ENCODE measurements at places on chromosomes 16 and 17. TPM values are rescaled to one million over a fixed set of nuclear protein-coding genes. Genes with fewer than 3 reads are reported as not detected.

Gene TUFM
- total RNA-seq, result 250 TPM

Gene METTL2A
- total RNA-seq, result 15.3 TPM

Gene CTRB1
- total RNA-seq, result not detected

Gene SOST
- not detected for total RNA-seq

Gene MT3
- 3.7 TPM for total RNA-seq

Gene PRSS21
- not detected for total RNA-seq

Gene DHX58
- total RNA-seq, result 3.5 TPM

Gene CDK3
- 0.46 TPM for total RNA-seq

Gene VTN
- total RNA-seq, result 71.7 TPM

Gene PRR11
- total RNA-seq, result 11.4 TPM

Gene NPLOC4
- total RNA-seq, result 121 TPM

Gene NLRP1
- total RNA-seq, result 11.0 TPM

Gene PRR35
- not detected for total RNA-seq

Gene DLX4
- total RNA-seq, result not detected

Gene ELMO3
- 0.75 TPM for total RNA-seq

Gene NKD1
- total RNA-seq, result 0.49 TPM

Gene COPZ2
- total RNA-seq, result 39.5 TPM

Gene LRRC37A
- total RNA-seq, result 0.31 TPM

Gene ETV4
- total RNA-seq, result 0.77 TPM

Gene MYH1
- 0.04 TPM for total RNA-seq

Gene CTF1
- total RNA-seq, result 9.4 TPM

Gene TAF15
- 30.1 TPM for total RNA-seq

Gene ERN2
- not detected for total RNA-seq

Gene TCAP
- total RNA-seq, result 3,075 TPM

Gene DCAF7
- 41.2 TPM for total RNA-seq

Gene SHPK
- 4.7 TPM for total RNA-seq

Gene YBX2
- 0.76 TPM for total RNA-seq

Gene CSH2
- not detected for total RNA-seq

Gene TBC1D3G
- total RNA-seq, result not detected

Gene TMEM238L
- total RNA-seq, result not detected

Gene ADAM11
- 24.6 TPM for total RNA-seq

Gene OR2C1
- not detected for total RNA-seq

Gene CRYM
- total RNA-seq, result 129 TPM

Gene ABCA5
- total RNA-seq, result 14.8 TPM

Gene ADAP2
- total RNA-seq, result 10.3 TPM

Gene CES5A
- total RNA-seq, result not detected

Gene TMC5
- not detected for total RNA-seq

Gene HAS3
- total RNA-seq, result 0.36 TPM

Gene CMTM1
- 0.67 TPM for total RNA-seq
